ENCODE measurements at places on chromosomes 5 and 9.

- no peak for DNase-seq
Observed at GRCh38 chr5:80149161-80149609, 106.7 kb downstream of the SERINC5 start.

- no peak for DNase-seq
Observed at GRCh38 chr5:61702784-61703183, 370.7 kb downstream of the ZSWIM6 start.

DNA sequence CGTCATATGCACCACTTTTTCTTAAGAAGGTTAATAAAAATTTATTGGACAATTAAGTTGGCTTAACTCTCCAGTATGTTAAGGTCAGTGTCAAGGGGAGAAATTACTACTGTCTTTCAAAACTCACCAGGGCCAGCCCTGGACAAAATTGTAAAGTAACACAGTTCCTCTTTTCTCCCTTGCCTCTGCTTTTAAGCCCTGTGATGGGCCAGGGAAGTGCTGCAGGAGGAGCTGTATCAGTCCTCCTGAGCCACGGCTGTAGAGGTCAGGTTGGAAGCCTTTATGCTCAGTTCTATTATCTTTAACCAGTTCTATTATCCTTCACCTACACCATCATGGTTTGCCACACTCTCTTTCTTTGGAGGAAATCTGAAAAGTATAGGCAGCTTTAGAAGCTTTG lies 11.5 kb upstream of the PPP2R2B start:
- DNase-seq, result no peak

DNA sequence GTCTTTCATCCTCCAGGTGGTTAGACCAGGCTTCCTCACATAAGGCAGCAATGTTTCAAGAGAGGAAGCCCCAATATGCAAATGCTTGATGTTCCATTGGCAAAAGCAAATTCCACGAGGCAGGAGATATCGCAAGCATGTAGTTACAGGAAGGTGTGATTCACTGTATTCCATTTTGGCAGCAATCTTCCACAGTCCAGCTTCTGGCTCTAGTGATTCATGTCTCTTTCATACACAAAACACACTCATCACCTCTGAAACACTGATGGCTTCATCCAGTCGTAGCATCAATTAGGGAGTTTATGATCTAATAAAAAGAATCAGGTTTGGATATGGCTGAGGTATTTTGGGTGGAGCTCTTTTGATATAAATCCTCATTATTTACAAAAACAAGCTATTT lies 552.2 kb upstream of the RIOK2 start:
- DNase-seq, result no peak
